Omental fat pad (tissue), 4 donors: ENCODE measurements at places on chromosomes 1 and 21.

DNA sequence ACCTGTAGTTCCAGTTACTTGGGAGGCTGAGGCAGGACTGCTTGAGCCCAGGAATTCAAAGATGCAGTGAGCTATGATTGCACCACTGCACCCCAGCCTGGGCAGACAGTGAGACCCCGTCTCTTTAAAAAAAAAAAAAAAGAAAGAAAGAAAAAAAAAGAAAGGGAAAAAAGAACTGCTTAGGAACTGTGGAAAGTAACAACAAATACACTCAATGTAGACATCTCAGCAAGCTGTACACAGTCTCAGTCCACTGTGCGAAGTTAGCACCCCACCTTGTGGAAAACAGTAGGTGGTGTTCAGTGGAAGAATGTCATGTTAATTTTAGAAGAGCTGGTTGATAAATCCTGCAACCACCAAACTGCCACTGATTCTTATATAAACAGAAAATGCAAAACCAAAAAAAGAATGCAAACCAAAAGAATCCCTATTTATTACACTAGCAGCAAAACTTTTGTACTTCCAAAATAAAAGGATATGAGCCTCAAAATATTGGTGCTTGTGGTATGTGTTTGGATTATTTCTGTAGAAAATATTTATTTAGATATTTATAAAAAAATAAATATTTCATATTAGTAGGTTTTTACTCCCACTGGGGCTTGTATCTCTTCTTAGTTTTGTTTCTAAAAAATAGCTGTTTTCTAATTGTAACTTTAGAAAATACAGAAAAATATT is 31.1 kb downstream of the ALG14 start:
- DNase-seq: no peak

DNA sequence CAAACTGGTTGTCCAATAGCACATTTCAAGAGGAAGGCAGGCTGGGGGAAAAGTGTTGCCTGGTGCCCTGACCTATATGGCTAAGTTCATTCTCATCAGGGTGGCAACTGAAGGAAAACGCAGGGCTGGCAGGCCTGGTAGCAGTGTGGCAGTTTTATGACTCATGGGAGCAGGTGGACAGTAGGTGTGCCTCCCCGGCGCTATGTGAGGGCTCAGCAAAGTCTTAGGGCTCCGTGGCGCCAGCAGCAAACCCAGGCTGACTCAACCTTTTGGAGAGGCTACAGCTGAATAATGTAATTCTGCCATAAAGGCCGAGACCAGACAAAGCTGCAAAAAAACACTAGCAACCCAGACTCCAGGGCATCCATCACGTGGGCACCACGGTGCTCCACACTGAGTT is 23.6 kb downstream of the GADD45A start:
- DNase-seq: no peak

- DNase-seq: no peak
Observed at GRCh38 chr1:50110151-50110550, 1.4 kb downstream of the ELAVL4 start.

DNA sequence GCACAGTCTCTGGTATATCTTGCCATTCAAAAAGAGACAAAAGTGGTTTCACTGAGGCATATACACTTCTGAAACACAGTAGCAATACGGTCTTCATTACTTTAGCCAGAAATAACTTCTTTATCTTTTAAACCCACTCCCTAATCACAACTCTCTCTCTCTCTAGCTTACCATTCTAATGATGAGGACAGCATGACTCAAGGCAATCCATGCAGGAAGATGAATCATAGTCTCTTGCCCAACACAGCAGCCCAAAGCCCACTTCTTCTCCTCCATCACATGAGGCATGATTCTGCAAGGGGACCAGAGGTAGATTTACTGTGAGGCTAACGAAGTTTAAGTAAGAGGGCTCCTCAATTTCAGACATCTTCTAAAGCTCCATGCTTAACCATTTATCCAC is 285.0 kb upstream of the NR5A2 start:
- no peak for DNase-seq

DNA sequence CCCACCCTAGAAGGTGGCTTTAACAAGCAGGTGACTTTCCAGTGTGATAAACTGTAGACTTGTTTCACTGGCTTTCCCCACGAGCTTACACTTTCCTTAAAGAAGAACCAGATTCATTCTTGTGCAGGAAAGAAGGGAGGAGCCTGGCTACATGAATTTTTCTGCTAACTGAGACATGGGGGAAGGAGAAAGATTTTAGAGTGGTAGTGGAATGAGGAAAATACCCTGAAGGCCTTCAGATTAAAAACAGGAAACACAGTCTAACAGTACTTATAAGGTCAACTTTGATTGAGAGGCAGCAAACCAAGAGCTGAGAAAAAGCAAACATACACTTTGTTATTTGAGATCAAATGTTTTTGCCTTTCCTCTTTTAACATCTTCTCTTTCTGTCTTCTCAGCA is 640.9 kb upstream of the PLXNA2 start:
- DNase-seq: no peak

DNA sequence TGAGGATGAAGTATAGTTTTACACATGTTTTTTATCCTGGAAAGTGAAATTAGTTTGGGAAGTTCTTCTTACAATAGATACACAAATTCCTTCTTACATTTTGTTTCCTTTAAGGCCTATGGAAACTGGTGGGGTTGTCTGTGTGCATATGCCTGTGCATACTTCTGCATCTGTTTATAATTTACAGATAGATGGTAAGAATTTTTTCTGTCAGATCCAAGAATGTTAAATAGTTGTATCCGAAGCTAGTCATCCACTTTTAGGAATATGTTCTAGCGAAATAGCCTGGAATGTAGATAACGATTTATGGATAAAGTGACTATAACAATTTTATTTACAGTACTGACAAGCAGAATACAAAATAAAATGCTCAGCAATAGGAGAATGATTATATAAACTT is 194.1 kb downstream of the ROR1 start:
- no peak for DNase-seq

GRCh38 chr1:163006051-163006834 is 62.9 kb upstream of the RGS4 start:
- no peak for DNase-seq

- DNase-seq: no peak
Observed at GRCh38 chr1:171828794-171829193, 12.5 kb upstream of the DNM3 start.

DNA sequence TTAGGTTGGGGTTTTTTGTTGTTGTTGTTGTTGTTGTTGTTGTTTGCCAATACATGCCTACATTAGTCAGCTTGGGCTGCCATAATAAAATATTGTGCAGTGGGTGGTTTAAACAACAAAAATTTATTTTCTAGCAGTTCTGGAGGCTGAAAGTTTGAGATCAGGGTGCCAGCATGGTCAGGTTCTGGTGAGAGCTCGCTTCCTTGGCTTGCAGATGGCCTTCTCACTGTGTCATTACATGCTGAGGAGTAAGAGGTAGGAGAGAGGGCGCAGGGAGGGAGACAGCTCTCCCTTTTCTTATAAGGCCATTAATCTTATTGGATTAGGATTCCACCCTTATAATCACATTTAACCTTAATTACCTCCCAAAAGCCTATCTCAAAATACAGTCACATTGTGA is 52.7 kb downstream of the DIRAS3 start:
- no peak for DNase-seq

GRCh38 chr1:214475331-214475730 is 76.1 kb downstream of the PTPN14 start:
- no peak for DNase-seq

GRCh38 chr1:91501971-91502671 is 1.5 kb downstream of the CDC7 start:
- no peak for DNase-seq

DNA sequence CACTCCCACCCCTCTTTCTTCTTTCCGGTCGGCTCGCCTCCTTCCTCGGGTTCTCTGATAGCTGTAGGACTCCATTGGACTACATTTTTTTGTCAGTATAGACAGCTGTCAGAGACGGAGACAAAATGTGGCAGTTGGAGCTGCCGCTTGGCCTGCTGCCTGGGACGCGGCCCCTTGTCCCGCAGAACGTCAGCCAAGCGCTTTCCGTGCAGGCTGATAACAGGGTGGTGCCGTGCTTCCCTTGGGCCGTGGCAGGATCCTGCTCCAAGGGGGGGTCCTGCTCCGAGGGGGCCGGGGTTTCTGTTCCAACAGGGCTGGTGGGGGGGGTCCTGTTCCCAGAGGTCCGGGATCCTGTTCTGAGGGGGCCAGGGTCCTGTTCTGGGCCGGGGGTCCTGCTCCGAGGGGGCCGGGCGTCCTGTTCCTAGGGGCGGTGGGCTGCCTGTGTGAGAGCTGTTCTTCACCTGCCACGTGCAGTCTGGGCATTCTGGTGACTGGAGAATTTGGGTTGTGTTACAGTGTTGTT is 4.9 kb downstream of the SKI start:
- DNase-seq: no peak

DNA sequence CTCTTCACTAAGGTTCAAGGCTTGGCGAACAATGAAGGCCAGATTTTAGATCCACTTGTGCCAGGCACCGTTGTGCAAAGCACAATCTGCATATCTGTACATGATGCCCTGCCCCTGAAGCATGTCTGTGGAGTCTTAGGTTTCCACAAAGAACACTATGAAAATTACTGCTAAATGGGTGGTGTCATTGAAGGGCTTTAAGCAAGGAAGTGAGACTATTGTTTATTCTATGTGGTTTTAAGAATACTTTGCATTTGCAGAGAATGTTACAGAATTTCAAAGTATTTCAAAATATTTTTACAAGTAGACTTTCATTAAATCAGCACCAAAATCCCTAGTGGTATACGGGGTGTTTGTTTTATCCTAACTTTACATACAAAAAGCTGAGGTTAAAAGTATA is 8.8 kb downstream of the TSEN15 start:
- no peak for DNase-seq

GRCh38 chr1:205191622-205192021 is 19.9 kb downstream of the DSTYK start:
- no peak for DNase-seq

DNA sequence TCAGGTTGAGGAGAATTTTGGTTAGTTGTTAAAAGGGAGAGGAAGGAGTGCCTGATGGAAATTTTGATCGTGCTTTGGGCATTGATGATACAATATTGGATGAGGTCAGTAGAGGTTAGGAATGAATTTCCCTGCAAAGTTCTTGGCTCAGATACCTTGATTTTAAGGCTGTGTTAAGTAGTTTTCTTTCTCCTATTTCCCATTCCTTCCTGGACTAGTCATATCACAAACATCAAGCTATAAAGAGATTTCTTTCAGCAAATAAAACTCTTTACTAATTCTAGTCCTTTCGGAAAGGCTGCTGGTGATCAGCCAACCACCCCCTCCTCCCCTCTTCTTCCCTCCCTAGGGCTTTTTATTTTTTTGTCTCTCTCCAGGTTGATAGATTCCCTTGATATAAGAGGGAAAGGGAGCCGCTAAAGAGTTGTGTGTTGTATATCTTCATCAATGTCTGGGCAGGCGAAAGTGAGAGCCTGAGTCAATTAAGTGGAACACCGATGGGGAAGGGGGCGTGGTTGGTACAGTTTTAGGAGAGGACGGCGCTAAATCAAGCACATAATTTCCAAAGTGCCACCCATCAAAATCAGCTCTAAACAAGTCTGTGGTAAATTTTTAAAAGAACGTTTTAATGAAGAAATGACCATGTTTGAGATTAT is 100.1 kb upstream of the PLXNA2 start:
- no peak for DNase-seq

DNA sequence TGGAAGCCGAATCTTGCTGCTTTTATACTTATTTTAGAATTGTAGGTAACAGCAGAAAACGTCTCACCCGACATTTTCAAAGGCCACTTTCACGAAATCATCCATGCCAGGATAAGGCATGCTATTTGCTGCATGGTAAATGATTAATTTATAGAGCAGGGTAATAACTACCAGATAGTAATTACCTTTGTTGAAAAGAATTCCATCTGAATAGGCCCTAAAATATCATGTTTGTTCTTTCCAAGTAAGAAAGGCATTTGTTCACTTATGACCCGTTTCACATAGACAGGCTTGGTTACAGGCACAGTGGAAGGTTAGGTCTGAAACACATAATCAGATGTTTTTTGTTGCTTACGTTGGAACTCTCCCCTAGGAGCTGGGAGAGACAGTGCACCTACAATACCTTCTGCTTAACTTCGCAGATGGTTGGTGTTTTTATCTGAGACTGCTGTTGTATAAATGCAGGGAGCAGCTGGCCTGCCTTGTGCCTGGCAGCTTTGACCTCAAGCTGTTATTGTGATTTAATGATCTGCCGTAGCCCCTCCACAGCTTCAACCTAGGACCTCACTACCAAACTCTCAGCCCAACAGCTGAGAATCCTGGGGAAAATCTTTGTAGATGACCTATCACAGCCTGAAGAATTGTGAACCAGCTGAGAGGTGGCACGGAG is 1.6 kb downstream of the SLC44A3 start:
- no peak for DNase-seq

- DNase-seq: no peak
Observed at GRCh38 chr1:248778906-248779305, 23.3 kb upstream of the LYPD8 start.

GRCh38 chr1:20037877-20038276 is 32.1 kb upstream of the PLA2G5 start:
- DNase-seq: no peak

GRCh38 chr1:240254006-240254405 is 162.3 kb downstream of the FMN2 start:
- no peak for DNase-seq

GRCh38 chr1:182681568-182681912 is 2.8 kb downstream of the RGS8 start:
- no peak for DNase-seq

GRCh38 chr21:44732956-44733355 is 21.6 kb upstream of the TSPEAR start:
- no peak for DNase-seq

GRCh38 chr1:184161071-184161698 is 109.7 kb downstream of the TSEN15 start:
- DNase-seq: no peak

GRCh38 chr1:187001198-187001889 is 172.6 kb downstream of the PLA2G4A start:
- no peak for DNase-seq

DNA sequence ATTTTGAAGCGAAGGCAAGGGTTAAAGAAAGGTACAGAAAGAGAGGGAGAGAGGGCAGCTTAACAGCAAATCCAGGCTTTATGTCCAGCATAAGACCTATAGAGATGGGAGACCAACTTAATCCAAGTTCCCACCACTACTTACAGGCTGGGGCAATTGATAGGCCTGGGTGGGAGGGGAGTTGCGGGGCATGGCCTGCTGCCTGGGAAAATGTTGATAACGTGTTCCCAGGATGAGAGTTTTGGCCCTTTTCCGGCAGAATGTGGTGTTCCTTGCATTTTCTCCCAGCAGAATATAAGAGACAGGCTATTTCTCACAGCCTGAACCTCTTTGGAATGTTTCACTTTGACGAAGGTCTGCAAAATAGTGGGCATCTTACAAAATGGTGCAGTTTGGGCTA is 34.9 kb upstream of the PLA2G5 start:
- no peak for DNase-seq

- DNase-seq: no peak
Observed at GRCh38 chr1:17192394-17193221, 12.3 kb upstream of the PADI1 start.

GRCh38 chr1:171352554-171352953 is 38.6 kb downstream of the FMO4 start:
- DNase-seq: no peak

DNA sequence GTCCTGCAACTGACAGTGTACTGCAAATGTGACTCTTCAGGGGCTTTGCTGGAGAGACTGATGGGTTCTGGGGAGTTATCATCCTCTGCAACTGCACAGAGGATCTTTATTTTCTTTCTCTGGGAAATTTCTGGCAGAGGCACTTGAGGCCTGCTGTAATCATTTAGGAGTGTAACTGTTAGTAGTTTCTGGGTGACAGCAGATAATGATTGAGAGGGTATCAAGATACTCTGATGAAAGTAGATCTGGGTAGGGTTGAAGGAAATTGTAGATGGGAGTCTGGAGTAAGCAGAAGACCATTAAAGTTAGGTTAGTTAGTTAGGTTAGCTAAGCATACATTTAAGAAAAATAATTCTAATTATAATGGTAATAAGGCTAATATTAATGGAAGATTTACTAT is 11.0 kb upstream of the DDR2 start:
- no peak for DNase-seq
